T-helper 17 cell (primary cell): ENCODE measurements at places on chromosomes 2 and 18.
A peak's percentile ranks its signal among the peaks of the same experiment; 100 is the strongest.

- H3K4me1 ChIP-seq, result no peaks in the 10 kb centered on the region
- H3K27me3 ChIP-seq, result no peaks in the 10 kb centered on the region
- H3K4me3 ChIP-seq, result no peak overlapping the region
- DNase-seq, result no peak
- no peak overlapping the region for H3K27ac ChIP-seq
Measured at GRCh38 chr2:199646439-199646838, 188.7 kb upstream of the SATB2 start.

- no peaks in the 10 kb centered on the region for H3K4me1 ChIP-seq
- no peak overlapping the region for H3K4me3 ChIP-seq
- H3K27me3 ChIP-seq, result peaks cover 10% of the 10 kb centered on the region
- DNase-seq, result no peak
- no peaks in the 10 kb centered on the region for H3K36me3 ChIP-seq
Measured at GRCh38 chr2:68936427-68936826, 16.3 kb downstream of the GKN2 start.

GRCh38 chr2:181142514-181142913 is 162.1 kb downstream of the UBE2E3 start:
- peak overlapping the region; percentile 90 for H3K27ac ChIP-seq
- peak overlapping the region; percentile 79 for H3K4me3 ChIP-seq

DNA sequence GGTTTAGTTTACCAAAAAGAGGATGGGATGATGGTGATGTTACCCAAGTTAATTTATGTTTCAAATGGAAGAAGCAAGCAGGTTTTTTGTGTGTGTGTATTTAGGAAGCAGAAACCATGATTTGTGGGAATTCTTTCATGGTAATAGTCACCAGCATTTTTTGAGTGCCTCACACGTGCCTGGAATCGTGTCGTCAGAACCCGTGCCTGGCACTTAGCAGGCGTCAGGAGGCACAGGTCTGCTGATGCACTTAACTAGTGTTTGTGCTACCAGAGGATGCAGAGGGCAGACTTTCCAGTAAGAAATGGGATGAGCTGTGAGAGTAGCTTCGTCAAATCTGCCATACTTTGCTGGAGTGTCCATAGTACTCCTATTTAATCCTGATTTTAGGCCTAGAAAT is 41.1 kb downstream of the LYPD6 start:
- peaks cover 3% of the 10 kb centered on the region for H3K36me3 ChIP-seq
- H3K4me1 ChIP-seq, result no peaks in the 10 kb centered on the region
- no peak overlapping the region for H3K27ac ChIP-seq
- H3K27me3 ChIP-seq, result peaks cover 38% of the 10 kb centered on the region
- no peak for DNase-seq

- no peak for DNase-seq
- H3K4me1 ChIP-seq, result peaks cover 28% of the 10 kb centered on the region
- H3K4me3 ChIP-seq, result no peak overlapping the region
Measured at GRCh38 chr2:230209422-230210051, 10.2 kb downstream of the SP110 start.
